Breast epithelium (tissue), 4 donors: ENCODE measurements at places on chromosomes 13 and 19. TPM values are rescaled to one million over a fixed set of nuclear protein-coding genes. Genes with fewer than 3 reads are reported as not detected.

TMEM143 gene
- 6.2 TPM for total RNA-seq

GRCh38 chr19:48543121-48543710 lies 8.8 kb upstream of the SULT2B1 start:
- no peaks in the 10 kb centered on the region for H3K36me3 ChIP-seq
- peak; percentile 92 for DNase-seq
- peak overlapping the region; percentile 39 for H3K4me3 ChIP-seq
- H3K4me1 ChIP-seq = no peaks in the 10 kb centered on the region

DNA sequence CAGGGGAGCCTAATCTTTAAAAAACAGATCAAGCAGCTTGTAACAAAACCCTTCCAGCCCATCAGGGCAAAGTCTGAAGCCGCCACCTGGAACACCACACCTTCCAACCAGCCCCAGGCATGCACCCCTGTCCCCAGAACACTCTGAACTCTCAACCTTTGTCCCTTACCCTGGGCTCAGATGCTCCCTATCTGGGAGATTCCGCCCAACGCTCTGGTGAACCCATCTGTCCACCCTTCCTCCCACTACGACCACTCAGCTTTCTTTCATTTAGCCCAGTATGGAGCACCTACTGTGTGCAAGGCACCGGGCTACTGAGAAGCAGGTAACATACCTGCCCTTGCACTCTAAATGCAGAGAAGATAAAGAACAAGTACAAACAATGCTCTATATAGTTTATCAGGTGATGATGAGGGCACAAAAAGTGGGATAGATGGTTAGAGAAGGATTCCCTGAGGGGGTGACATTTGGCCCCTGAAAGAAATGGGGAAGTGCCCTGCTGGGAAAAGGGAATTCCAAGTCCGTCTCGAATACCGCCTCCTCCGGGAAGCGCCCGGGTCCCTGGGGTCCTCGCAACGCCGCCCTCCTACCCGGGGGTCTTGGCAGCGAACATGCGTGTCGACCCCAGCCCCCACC lies 629 bp downstream of the PEPD start:
- H3K4me3 ChIP-seq = peak overlapping the region; percentile 93
- H3K27me3 ChIP-seq = no peaks in the 10 kb centered on the region
- DNase-seq = no peak
- peaks cover 4% of the 10 kb centered on the region for H3K4me1 ChIP-seq

- DNase-seq = no peak
- no peak overlapping the region for H3K4me3 ChIP-seq
- no peak overlapping the region for H3K27ac ChIP-seq
- H3K27me3 ChIP-seq = no peaks in the 10 kb centered on the region
Measured at GRCh38 chr13:29474991-29475390, 120.5 kb downstream of the SLC7A1 start.

- H3K36me3 ChIP-seq = no peaks in the 10 kb centered on the region
- no peak overlapping the region for H3K27ac ChIP-seq
- H3K27me3 ChIP-seq = no peaks in the 10 kb centered on the region
- no peak for DNase-seq
- no peak overlapping the region for H3K4me3 ChIP-seq
- H3K4me1 ChIP-seq = no peaks in the 10 kb centered on the region
Measured at GRCh38 chr19:42942187-42942789, 5.3 kb upstream of the PSG7 start.

DNA sequence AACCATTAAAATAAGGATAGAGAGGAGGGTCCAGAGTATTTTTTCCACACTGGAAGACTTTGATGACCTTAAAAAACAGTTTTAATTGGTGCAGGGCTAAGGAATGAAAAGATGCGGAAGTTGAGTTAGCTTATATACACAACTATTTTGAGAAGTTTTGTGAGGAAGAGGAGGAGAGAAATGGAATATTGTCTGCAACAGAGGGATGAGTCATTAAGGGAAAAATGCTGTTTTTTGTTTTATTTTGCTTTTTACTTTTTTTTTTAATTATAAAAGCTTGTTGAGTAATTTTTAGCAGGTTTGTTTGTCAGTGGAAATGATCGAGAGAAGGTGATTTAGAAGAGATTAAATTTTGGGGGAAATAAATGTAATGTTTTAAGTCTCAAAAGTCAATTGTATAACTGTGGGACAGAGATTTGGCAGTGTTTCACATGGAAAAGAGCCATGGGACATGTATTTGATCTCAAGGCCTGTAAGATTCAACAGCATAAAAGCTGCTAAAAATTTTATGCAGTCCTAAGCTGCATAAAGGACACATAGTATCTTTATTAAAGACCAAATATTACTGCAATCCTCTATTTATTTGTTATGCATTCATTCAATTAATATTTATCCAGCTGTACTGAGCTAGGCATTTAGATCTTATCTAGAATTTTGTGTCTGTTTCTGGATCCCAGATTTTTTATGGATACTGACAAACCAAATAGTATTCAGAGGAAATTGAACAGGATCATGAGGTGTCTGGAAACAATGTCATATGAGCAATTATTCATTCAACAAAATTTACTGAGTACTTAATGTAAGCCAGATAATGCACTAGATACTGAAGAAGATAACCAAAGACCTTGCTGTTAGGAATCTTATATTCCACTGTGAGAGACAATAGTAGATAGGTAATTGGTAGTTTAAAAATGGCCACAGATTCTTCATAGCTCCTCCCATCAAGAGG lies 72.7 kb downstream of the DNAJC15 start:
- no peak for DNase-seq
- no peak overlapping the region for H3K27ac ChIP-seq
- H3K4me3 ChIP-seq = no peak overlapping the region
- no peaks in the 10 kb centered on the region for H3K4me1 ChIP-seq
- no peaks in the 10 kb centered on the region for H3K27me3 ChIP-seq

KCNN1 gene
- not detected for total RNA-seq

- H3K27ac ChIP-seq = no peak overlapping the region
- no peak for DNase-seq
- no peaks in the 10 kb centered on the region for H3K4me1 ChIP-seq
- H3K36me3 ChIP-seq = no peaks in the 10 kb centered on the region
- H3K27me3 ChIP-seq = no peaks in the 10 kb centered on the region
- H3K4me3 ChIP-seq = no peak overlapping the region
Measured at GRCh38 chr19:7251494-7251893, 42.7 kb downstream of the INSR start.

HRC gene
- 0.88 TPM for total RNA-seq

TEX30 gene
- total RNA-seq = 8.3 TPM

DNA sequence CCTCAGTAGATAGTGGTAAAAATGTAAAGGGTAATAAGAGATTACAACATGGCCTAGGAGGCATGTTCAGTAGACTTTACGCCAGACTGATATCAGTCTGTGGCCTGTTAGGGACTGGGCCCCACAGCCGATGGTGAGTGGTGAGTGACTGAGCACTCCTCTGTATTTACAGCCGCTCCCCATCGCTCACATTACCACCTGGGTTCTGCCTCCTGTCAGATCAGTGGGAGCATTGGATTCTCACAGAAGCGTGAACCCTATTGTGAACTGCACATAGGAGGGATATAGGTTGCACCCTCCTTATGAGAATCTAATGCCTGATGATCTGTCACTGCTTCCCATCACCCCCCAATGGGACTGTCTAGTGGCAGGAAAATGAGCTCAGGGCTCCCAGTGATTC lies 17.9 kb downstream of the NLRP11 start:
- no peak overlapping the region for H3K27ac ChIP-seq
- no peaks in the 10 kb centered on the region for H3K36me3 ChIP-seq
- no peak overlapping the region for H3K4me3 ChIP-seq
- H3K4me1 ChIP-seq = no peaks in the 10 kb centered on the region

BCAM gene
- 75.4 TPM for total RNA-seq

DNA sequence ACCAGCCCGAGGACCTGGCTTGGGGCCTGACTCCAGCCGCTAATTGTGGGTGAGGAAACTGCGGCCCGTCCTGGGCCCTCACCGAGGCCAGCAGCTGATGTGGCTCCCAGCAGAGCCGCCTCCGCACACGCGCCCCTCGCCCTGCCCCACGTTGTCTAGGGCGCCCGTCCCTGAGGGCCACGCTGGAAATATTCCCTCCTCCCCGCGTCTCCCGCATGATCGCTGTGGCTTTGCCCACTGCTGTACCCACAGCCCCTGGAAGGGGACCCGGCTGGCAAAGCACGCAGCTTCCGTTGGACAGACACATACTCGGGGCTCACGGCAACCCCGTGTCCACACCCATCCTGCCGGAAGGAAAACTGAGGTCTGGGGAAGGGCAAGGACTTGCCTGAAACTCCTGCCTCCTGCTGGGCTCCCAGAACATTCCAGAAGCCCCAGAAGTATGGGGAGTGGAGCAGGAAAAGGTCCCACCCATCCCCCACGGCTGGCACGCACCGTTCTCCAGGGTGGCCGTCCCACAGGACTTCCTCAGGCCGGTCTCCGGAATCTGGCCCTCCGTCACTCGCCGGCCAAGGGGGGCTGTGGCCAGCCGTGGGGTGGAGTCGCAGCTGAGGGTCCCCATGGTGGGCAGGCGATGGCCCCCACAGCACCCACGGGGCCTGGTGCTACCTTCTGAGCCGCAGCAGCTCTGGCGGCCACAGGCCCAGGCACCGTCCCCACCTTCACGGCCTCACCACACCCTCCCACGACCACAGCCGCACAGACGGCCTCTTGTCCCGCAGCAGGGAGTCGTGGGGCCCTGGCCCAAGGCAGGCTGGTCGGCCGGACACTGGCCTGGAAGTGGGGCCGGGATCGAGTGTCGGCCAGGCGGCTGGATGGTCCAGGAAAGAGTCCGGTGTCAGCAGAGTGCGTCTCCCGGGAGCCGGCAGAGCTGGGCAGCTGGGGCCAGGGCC lies 13.6 kb upstream of the SHC2 start:
- H3K27me3 ChIP-seq = no peaks in the 10 kb centered on the region
- peak overlapping the region; percentile 28 for H3K4me3 ChIP-seq
- H3K27ac ChIP-seq = no peak overlapping the region
- H3K4me1 ChIP-seq = no peaks in the 10 kb centered on the region
- no peaks in the 10 kb centered on the region for H3K36me3 ChIP-seq
- DNase-seq = no peak

MIPEP gene
- 23.0 TPM for total RNA-seq

DGKH gene
- total RNA-seq = 19.0 TPM

ZFP30 gene
- total RNA-seq = 4.8 TPM

GRCh38 chr19:10769533-10770491 lies 51.9 kb downstream of the DNM2 start:
- H3K27me3 ChIP-seq = no peaks in the 10 kb centered on the region
- no peak overlapping the region for H3K4me3 ChIP-seq
- no peak for DNase-seq
- peaks cover 13% of the 10 kb centered on the region for H3K4me1 ChIP-seq
- H3K36me3 ChIP-seq = no peaks in the 10 kb centered on the region
- peak overlapping the region; percentile 44 for H3K27ac ChIP-seq

DNA sequence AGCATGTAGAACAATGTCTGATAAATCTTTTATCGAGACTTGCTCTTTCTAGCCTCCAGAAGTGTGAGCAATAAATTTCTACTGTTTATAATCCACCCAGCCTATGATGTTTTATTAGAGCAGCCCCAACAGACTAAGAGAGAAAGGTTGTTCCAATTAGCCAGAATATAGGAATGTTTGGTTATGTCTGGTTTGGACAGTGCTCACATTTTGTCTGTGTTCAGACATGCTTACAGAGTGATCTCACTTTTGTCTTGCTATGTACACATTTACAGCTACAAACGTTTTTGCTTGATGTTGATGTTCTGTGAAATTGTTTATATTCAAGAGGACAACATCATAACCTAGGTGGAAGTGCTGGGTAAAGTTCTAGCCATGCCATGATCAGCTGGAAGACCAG lies 18.0 kb upstream of the EVI5L start:
- H3K27ac ChIP-seq = no peak overlapping the region
- no peaks in the 10 kb centered on the region for H3K27me3 ChIP-seq
- H3K4me3 ChIP-seq = no peak overlapping the region
- H3K36me3 ChIP-seq = no peaks in the 10 kb centered on the region
- DNase-seq = no peak
- H3K4me1 ChIP-seq = no peaks in the 10 kb centered on the region

IRGC gene
- not detected for total RNA-seq

GFY gene
- total RNA-seq = not detected

DNA sequence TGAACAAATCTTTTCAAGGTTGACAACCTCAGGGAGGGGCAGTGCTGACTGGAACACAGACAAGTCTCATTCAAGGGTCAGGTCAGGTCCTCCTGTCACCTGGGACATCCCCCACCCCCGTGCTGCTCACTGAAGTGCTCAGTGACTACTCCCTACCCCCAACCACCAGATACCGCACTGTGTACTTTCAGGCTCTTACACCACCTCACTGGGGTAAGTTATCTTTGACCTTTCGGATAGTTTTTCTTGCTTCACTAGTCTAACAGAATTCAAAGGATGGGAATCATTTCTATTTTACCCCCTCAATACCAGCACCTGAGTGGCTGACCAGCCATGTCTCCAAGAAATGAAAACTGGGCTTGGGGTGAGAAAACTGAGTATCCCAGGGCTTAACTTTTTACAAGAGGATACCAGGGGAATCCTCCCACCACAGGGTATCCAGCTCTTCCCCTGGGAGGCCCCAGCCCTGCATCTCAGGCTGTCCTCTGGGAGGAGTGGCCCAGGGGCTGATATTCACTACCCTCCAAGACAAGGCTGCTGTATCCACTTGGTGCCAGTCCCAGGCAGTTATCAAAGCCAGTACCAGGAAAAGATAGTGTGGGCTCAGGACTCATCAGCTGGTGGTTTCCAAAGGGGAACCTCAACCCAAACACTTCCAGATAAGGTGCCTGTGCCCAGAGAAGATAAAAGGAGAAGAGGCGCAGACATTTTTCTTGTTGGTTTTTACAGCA lies 2.1 kb downstream of the ZNF563 start:
- DNase-seq = no peak
- no peaks in the 10 kb centered on the region for H3K27me3 ChIP-seq
- no peaks in the 10 kb centered on the region for H3K36me3 ChIP-seq
- H3K4me3 ChIP-seq = no peak overlapping the region
- H3K27ac ChIP-seq = no peak overlapping the region
- no peaks in the 10 kb centered on the region for H3K4me1 ChIP-seq

DNA sequence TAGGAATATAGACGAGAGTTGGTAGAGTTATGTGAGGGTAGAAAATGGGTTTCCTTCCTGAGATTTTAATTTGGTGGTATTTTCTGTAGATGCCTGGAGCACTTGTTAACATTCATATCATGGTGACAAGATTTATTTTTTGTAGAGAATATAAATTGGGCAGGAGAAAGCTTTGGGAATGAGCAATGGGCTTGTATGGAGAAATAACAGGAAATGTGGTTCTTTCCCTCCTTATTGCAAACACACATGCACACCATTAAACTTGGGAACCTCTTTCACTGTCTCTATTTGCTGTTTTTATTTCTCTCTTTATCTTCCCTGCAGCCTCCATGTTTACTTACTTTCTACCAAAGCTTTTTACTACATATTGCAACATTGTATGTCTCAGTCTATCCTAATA lies 1653.6 kb downstream of the OLFM4 start:
- H3K4me3 ChIP-seq = no peak overlapping the region
- no peaks in the 10 kb centered on the region for H3K27me3 ChIP-seq
- no peaks in the 10 kb centered on the region for H3K36me3 ChIP-seq
- DNase-seq = no peak

DNA sequence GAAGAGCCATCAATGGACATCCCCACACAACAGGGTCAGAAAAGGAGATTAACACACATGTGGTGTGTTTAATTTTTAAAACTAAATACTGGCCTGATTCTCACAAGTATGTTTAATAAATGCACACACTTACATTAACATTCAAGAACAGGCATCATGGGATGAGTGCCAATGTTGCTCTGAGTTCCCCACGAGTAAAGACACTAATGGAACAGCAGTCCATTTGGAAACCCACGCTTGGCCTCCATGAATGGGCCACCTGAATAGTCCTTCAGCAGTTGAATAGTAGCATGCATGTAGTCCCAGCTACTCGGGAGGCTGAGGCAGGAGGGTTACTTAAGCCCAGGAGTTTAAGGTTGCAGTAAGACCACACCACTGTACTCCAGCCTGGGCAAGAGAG lies 195.2 kb upstream of the IPO5 start:
- H3K27ac ChIP-seq = no peak overlapping the region
- H3K27me3 ChIP-seq = no peaks in the 10 kb centered on the region
- no peak overlapping the region for H3K4me3 ChIP-seq
